T-helper 9 cell (primary cell): ENCODE measurements at places on chromosomes 12 and 14.
A peak's percentile ranks its signal among the peaks of the same experiment; 100 is the strongest.

DNA sequence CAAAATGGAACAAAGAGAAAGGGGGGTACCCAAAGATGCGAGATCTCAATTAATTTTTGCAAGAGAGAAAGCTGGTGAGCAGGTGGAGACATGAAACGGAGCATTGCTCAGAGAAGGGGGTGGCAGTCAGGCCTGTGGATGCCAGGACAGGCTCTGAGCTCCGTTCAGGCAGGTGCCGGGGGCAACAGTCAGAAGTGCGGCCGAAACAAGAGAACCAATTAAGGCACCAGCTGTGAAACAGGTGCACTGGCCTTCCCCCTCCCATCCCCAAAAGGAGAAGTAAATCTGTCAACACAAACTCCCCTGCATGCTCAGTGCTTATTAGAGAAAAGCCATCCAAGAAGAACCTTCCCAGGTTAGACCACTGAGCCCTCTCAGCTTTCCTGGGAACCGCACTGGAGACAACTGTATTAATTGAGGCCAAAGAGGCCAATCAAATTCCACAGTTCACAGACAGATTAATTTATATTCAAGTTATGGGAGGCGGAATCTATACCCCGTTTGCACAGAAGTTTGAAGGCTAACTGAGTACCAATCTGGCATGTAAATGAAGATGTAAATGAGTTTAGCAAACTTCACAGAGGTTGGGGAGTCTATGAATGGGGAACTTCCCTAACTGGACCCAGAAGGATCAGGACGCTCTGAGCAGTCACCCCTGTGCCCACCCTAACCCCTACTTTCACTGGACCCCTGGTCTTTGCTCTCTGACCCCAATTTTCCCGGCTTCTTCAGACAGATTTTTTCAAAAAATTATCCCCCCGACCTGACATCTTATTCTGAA is 20.9 kb downstream of the OAS2 start:
- DNase-seq: no peak

- DNase-seq: no peak
These were observed 17.1 kb upstream of the TSPAN11 start for GRCh38 chr12:30909349-30910037.

GRCh38 chr14:42353315-42353714 is 746.6 kb downstream of the LRFN5 start:
- DNase-seq: no peak

DNA sequence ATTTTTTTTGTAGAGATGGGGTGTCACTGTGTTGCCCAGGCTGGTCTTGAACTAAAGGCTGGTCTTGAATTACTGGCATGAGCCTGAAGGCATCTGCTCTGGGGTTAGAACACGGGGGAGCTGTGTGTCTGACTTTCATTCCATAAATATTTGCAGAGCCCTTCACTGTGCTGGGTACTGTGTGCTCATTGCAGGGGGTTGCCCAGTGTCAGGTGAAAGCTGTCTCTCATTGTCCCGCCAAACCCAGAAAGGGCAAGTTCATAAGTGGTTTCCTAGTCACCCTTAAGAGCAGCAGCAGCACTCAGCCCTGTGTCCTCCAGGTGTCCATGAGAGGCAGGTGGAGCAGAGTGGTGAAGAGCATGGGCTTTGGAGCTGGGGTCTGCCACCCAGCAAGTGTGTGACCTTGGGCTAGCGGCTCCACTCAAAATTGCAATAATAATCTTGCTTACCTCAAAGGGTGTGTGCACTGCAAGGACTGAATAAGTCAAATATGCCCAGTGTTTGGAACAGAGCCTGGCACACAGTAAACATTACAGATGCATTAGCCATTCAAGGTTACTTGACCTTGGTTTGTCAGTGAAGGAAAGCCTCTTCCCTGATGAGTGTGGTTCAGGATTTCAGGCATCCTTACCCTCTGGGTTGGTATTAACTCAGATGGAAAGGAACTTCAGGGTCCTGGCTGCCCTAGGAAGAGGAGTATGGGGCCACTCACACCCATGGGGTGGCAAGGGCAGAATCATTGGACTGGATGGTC is 4.4 kb upstream of the SMIM41 start:
- no peak for DNase-seq

DNA sequence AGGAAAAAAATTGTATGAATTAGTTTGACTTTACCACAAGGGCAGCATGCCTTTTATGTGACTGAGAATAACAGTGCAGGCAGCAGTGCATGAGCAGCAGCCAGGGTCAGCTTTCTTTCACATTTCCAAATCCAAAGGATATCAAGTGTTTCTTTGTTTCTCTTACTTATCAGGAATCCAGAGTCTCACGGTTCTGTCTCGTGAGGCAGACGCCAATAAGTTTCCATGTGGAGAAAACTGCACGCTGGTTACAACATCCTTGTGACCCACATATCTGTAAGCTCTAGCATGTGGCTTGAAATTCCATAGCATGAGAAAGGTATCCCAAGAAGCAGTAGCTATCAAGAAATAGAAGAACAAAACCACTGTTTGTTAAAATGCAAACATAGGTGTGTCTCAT is 27.6 kb downstream of the GALNT4 start:
- no peak for DNase-seq

DNA sequence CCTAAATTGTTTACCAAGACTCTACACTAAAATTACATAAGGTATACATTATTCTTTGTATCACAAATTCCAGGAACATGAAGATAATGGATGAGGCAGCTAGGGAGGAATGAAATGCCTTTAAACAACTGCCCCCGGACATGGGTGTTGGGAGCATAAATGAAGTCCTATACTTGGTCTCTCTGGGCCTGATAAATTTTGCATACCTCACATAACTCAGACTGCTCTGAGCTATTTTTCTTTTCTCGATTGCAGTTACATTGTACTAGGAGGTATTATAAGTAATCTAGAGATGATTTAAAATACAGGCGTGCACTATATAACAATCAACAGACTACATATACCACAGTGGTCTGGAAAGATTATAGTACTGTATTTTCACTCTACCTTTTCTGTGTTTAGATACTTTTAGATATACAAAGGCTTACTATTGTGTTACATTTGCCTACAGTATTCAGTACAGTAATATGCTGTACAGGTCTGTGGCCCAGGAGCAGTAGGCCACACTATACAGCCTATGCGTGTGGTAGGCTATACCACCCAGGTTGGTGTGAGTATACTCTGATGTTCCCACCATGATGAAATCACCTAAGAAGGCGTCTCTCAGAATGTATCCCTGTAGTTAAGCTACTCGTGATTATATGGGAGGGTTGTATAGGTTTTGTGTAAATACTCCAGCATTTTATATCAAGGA is 14.3 kb downstream of the FNTB start:
- no peak for DNase-seq

GRCh38 chr12:22299294-22299912 is 35.1 kb downstream of the ST8SIA1 start:
- DNase-seq: no peak

DNA sequence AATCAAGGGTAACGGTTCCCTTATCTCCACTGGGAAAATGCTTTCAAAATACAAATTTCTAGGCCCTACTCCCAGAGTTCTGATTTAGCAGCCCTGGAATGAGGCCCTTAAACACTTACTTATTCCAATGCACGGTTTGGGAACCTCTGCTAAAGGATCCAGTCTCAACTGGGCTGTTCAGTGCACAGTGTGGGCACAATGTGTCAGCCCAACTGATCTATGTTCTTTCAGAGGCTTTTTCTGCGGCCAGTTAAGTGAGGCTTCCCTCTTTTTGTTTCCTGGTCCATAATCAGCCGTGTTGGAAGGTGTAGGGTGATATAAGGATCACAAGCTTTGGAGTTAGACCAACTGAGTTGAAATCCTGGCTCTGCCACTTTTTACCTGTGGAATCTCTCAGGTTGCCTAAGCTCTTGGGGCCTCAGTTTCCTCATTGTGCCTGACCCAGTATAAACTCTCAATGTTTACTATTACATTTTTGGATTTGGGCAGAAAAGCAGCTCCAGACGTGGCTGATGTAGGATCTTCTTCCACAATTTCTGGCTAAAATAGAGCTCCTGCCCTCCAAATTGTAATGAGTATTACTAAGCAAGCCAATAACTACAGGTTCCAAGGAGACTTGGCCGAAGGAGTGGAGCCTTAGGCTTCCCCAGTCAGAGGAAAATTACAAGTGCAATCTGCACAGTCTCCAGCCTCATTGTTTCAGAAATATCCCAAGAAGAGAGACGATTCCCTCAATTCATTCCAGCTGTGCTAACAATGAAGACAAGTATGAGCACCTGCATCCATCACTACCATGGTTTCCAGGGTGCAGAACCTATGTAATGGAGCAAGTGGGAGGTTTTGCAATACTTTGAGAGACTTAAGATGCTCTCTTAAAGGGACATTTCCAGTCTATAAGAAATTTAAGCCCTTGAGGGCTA is 2.3 kb upstream of the ANGEL1 start:
- no peak for DNase-seq

- DNase-seq: no peak
These were observed 769.5 kb upstream of the NOVA1 start for GRCh38 chr14:27367345-27367744.

DNA sequence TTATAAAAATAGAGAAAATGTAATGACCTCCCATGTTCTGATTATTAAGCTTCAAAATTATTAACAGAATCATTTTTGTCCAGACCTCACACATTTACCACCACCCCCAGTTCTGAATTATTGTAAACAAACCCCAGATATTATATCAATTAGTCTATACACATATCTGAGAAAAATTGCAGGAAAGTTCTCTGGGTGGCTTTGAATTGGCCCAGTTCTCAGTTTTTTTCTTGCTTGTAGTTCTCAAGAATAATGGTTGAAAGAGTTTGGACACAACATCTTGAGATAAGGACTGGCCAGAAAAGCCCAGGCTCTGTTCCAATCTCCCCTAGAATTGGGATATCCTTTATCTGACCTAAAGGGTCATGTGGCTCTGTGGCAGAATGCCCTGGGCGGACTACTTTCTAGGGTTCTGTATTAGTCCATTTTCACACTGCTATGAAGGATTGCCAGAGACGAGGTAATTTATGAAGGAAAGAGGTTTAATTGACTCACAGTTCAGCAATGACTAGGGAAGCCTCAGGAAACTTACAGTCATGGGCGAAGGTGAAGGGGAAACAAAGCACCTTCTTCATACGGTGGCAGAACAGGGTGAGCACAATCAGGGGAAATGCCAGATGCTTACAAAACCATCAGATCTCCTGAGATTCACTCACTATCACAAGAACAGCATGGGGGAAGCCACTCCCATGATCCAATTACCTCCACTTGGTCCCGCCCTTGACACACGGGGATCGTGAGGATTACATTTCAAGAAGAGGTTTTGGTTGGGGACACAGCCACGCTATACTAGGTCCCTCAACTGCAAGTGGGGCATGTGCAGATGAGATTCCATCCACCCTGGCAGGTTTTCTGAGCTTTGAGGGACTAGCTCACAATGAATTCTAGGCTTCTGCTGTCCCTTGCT is 1504.6 kb upstream of the FLRT2 start:
- DNase-seq: no peak

GRCh38 chr14:68172627-68173026 is 353.0 kb downstream of the RAD51B start:
- no peak for DNase-seq

GRCh38 chr14:67571275-67571990 is 28.6 kb downstream of the PIGH start:
- DNase-seq: peak; percentile 55
